ENCODE measurements at places on chromosomes 1 and 21.

DNA sequence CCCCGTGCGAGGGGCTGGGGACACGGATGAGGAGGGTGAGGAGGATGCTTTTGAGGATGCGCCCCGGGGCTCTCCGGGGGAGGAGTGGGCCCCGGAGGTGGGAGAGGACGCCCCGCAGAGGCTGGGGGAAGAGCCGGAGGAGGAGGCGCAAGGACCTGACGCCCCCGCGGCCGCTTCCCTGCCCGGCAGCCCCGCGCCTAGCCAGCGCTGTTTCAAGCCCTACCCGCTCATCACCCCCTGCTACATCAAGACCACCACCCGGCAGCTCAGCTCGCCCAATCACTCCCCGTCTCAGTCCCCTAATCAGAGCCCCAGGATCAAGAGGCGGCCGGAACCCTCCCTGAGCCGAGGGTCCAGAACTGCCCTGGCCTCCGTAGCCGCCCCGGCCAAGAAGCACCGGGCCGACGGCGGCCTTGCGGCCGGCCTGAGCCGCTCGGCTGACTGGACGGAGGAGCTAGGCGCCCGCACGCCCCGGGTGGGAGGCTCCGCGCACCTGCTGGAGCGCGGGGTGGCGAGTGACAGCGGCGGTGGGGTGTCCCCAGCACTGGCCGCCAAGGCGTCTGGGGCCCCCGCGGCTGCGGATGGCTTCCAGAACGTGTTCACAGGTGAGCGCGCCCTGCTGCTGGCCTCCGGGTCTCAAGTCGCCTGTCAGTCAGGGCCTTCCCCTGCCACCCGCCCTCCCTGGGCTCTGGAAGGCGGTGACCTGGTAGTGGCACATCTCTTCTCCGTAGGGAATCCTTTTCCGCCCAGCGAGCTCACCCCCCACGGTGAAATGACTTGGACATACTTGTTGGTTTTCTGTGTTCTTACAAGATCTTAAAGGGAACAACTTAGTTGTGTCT is 1.7 kb downstream of the FMN2 start:
- no peak for DNase-seq

- DNase-seq = no peak
These were observed 537.7 kb downstream of the BRINP3 start for GRCh38 chr1:189939967-189940366.

DNA sequence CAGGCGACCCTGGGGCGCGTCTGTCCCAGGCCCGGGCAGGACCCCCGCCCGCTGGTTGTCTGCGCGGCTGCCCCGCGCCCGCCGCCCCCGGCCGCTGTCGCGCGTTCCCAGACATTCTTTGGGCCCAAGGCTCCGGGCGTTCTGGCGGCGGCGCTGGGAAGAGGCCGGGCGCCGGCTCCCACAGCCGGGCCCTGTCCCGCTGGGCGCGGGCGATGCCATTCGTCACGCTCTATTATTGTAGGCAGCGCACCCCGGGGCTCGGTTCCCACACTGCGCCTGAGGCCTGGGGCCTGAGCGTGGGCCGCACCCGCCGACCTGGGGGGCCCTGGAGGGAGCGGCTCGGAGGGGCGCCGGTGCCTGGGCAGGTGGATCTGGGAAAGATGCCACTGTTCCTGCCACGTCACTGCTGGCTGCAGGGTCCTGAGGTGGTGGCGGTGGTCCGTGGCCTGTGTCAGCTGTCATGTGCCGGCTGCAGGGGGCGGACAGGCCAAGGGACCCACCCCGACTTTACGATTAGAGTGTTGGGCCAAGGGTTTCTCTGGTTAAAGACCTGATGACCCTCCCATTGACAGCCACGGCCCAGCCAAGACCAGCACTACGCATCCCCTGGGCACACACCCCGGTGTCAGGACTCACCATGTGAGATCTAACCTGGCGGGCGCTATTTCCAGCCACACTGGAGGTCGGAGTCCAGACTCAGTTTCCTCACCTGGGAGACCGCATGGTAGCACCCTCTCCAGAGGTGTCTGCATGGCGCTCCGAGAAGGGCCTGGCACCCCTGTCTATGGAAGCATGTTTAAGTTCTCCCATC is 55.1 kb upstream of the ADARB1 start:
- DNase-seq = no peak

DNA sequence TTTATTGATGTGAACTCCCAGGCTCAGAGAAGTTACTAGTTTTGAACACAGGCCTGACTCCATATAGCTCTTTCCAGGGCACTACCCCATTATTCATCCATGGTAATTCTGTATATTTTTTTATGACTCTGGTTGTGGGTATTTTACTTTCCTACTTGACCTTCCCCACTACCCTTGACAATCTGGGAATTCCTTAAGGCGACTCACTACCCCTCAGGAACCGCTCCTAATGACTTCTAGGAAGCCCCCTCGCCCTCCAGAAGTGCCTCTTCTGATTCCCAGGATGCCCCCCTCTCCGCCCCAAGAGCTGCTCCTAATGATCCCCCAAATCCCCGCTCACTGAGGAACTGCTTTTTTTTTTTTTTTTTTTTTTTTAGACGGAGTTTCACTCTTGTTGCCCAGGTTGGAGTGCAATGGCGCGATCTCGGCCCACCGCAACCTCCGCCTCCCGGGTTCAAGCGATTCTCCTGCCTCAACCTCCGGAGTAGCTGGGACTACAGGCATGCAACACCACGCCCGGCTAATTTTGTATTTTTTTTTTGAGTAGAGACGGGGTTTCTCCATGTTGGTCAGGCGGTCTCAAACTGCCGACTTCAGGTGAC is 972 bp upstream of the KDM4A start:
- DNase-seq = no peak

- no peak for DNase-seq
These were observed 45.7 kb downstream of the PAX7 start for GRCh38 chr1:18676332-18676781.

GRCh38 chr1:55466921-55467320 is 251.8 kb upstream of the USP24 start:
- no peak for DNase-seq

DNA sequence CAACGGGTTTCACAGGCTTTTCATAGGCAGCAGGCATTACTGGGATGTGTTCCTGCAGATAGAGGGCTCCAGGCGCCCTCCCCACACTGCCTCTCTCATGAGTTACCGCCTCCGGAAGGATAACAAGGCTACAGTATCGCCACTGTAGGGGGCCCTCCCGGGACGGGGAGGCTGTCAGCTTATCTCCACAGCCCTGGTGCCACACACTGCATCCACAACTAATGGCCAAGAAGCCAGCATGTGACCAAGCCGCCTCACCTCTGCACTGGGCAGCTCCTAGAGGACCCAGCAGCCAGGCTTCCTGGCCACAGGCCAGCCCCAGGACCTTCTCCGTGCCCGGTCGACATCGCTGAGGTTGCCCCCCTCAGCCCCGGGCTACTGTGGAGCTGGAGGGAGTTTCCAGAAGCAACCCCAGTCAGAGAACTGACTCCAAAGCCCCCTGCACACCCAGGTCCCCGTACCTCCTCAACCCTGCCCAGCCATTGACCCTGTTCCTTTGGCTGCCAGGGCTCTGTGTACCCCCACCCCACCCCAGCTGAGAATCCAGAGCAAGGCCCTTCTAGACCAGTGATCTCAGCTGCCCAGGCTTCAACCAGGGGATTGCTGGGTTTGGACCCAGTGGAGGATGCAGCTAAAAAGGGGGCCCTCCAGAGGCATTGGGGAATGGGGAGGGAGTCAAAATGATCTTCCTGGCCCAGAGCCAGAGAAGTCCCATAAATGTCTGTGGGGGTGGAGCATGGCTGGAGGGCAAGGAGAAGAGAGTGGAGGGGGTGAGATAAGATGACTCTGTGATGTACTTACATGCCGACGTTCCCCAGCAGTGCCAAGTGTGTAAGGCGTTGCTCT is 45.0 kb downstream of the NEK2 start:
- DNase-seq = no peak

DNA sequence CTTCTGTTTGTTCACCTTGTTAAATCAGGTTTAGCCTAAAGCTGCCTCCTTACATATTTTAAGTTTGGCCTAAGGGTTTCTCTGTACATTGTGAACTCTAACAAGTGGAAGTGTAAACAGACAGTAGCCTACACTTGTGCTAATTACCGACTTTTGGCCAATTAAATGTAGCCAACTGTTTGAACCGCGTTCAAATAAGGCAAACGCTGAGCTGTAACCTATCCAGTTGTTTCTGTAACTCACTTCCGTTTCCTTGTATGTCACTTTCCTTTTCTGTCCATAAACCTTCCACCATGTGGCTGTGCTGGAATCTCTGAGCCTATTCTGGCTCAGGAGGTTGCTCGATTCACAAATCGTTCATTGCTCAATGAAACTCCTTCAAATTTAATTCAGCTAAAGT is 8.0 kb upstream of the FCAMR start:
- no peak for DNase-seq

DNA sequence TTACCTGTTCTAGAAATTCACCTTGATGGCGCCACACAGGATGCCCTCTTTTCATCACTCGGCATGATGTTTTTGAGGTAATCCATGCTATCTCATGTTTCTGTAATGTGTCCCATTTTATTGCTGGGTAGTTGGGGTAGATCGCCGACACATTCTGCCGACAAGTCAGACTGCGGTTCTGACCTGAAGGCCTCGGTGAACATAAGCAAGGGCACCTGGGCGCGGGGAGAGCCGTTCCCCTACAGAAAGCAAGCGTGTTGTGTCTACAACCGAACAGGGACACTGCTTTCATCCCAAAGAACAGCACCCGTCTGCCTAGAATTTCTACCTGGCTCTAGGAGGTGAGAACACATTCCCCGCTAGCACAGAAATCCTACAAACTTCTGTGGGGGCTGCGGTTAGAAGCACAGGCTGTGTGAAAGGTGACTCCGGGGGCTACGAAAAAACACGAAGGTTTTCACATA is 149.2 kb downstream of the PPIAL4G start:
- no peak for DNase-seq

GRCh38 chr1:112172294-112172882 is 182.9 kb upstream of the KCND3 start:
- no peak for DNase-seq

- no peak for DNase-seq
These were observed 34.4 kb downstream of the C21orf91 start for GRCh38 chr21:17784604-17785402.

GRCh38 chr1:43824795-43825194 is 108.8 kb upstream of the ARTN start:
- no peak for DNase-seq

DNA sequence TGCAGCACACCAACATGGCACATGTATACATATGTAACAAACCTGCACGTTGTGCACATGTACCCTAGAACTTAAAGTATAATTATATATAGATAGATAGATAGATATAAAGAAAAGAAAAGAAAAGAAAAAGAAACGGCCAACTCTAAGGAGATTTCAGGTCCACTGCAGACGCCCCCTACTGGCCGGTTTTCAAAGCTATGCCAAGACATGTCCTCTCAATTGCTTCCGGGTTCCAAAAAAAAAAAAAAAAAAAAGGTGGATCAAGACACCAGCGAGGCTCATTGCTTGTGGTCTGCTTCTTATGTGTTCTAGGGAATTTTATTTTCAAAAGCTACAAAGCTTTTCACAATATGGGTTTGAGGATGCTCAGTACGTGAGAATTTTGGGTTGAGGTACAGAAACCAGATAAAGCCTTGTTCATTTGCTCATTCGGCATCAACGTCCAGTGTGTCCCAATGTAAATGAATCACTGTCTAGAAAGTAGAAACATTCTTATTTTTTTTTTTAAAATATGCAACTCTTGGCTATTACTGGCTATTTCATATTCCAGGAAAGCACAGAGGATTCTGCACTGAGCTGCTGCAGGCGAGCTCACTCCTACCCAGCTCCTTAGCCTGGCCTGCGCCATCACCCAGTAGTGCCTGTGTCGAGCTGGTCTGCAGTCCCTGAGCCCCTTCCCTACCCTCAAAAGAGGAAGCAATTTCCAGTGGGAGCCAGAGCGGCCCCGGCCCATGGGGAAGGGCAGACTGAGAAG is 643.0 kb downstream of the KIF26B start:
- no peak for DNase-seq

GRCh38 chr1:47727697-47728085 is 269.5 kb downstream of the TRABD2B start:
- DNase-seq = no peak

GRCh38 chr1:218156595-218156994 is 128.5 kb upstream of the RRP15 start:
- no peak for DNase-seq

GRCh38 chr1:3676581-3677470 is 24.5 kb downstream of the TP73 start:
- DNase-seq = no peak

DNA sequence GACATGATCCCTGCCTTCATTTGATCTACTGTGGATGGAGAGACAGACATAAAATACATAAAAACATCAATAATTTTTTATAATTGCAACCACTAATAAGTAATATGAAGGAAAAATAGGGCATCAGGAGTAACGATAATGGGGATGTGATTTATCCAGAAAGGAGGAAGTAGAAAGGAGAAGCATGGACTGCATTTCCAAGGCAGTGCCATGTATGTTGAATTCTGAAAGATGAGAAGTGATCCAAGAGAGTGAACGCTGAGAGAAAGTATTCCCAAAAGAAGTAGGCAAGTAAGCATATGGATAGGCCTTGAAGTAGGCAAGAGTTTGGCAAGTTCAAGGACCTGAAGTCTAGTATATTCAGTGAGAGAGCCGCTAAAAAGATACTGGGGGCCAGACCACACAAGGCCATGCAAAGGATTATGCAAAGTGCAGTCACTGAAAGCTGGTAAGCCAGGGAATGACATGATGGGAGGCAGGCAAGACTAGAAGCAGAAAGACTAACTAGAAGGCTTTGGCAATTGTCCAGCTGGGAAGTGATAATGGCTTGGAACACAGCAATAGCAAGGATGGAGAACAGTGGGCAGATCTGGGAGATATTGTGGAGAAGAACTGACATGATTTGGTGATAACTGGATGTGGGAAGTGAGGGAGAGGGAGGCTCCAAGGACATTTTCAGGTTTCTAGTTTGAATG is 85.9 kb downstream of the TM2D1 start:
- no peak for DNase-seq

DNA sequence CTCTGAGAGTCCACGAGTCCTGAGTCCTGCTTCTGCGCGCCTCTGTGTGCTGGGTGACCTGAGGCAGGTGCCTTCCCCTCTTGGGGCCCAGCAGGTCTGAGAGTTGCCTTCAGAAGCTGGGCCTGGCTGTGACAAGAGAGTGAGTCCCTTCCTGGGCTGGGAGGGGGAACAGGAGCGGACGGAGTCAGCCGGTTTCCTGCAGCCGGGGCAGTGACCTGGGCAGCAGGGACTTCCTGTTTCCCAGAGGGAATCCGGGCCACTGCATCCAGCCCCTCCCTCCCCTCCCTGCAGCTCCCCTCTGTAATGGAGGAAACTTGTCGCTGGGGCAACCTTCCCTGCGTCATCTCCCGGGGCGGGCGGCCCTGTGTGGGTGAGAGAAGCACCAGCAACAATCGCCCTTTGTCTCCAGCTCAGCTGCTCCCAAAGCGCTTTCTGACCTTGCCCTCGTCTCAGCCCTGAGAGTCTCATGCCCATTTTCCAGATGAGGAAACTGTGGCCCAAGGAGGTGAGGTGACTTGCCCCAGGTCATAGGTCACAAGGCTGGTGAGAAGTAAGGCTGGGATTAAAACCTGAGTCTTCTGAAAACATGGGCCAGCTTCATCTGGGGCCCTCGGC is 61.1 kb downstream of the SDC3 start:
- no peak for DNase-seq
